ENCODE measurements at places on chromosomes 4 and X.

DNA sequence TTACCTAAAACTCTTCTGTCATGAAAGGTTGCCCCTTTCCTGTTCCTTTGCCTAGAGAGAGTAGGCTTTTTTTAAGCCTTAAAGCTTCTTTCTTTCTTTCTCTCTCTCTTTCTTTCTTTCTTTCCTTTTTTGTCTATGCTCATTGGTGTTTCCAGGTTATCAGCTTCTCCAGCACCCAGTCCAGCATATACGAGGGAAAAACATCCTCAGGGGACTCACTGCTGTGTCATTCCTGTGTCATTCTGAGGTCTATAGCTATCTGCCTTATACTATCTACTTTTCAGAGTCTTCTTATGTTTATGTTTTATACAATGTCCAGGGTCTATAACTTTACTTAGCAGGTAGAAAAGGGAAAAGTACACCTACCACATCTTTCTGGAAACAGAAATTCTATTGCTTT, 10.5 kb upstream of the USP27X start:
- DNase-seq, result no peak

DNA sequence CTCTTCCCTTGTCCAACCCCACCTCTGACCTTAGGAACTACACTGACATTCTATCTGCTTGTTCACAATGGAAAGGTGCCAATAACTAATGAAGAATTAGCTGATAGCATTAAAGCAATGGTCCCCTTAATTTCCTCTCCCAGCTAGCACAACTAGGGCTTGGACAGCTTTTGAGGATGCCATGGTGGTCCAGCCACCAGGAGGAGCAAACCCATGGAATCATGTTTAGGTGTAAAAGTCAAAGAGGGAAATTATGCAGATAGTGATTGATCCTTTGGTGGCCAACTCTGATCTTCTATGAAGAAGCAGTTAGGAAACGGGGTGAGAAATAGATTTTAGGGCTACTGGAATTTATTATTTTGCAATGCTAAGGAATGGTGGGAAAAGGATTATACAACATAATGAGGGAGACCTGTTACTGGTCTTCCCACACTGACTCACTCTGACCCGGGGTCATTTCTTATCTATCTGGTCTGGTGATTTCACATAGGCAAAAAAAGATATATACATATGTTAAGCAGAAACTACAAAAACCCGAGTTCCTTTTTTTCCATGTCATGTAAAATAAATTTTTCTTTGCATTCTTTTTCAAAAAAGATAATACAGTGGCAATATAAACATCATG, 45.8 kb upstream of the FBXW7 start:
- DNase-seq, result no peak

DNA sequence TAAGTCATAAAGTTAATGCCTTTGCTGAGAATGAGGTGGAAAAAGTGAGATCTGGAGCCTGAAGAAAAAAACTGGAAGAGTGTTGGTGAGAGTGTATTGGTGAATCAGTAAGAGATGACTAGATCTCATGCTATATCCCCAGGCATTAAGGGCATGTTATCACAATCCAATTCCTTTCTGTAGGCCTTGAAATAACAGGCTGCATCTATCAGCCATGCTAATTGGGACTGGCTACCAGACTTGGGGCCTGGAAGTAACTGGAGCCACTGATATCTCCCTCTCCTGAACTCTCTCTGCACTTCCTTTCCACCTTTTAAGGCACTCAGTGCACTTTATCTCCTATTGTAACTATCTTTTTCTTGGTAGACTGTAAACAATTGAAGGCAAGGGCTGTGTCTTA, 88.8 kb upstream of the HPRT1 start:
- DNase-seq, result no peak

DNA sequence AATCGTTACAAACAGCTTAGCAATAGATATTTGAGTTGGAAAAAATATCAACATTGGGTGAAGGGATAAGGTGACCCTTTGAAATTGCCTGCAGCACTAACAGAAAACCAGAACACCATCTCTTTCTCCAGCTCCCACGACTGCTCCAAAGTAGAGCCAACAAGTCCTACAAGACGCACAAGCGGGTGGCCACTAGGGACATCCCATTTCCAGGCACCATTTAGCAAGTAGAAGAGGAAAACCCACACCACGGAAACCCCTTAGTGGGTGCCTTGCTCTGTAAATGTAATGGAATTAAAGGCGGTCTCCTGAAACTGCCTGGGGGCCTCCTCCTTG, 1.9 kb downstream of the ARHGAP6 start:
- no peak for DNase-seq

GRCh38 chrX:53223068-53223693, 1.8 kb downstream of the KDM5C start:
- DNase-seq, result no peak

- no peak for DNase-seq
These were observed 208.9 kb downstream of the FAM47A start for GRCh38 chrX:33923262-33923661.

GRCh38 chr4:188821500-188821899, 682.3 kb downstream of the TRIML1 start:
- DNase-seq, result no peak

- no peak for DNase-seq
These were observed 139.2 kb downstream of the SHOX start for GRCh38 chrX:769796-770195.

DNA sequence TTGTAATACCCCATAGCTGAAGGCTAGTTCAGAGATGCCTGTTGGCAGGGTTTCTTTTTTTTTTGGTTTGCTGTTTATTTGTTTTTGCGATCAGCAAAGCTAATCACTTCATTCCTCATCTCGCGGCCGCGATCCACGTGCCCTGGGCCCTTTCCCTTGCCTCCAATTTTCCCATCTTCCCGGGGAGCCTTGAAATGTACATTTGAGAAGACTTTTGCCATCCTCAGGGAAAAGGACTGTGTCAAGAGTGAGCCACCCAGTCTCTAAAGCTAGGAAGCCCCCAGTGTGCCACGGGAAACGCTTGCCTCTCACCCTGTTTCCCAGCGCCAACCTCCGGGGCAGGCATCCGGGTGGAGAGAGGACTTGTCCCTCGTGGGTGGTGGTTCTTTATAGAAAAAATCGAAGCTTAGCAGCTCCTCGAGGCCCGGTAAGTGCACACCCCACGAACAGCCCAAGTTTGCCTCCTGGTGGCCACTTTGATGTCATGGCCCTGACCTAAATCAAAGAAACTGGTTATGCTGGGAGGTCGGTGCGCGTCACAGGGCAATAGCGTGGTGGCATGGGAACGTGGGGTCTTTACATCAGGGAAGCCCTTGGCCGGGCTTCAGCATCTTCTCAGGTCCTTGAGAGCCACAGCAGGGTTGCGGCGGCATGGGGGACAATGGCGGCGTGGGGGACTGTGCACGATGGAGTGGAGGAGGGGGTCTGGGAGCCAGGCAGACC, 42.0 kb downstream of the MAP7D3 start:
- no peak for DNase-seq

- DNase-seq, result no peak
These were observed 1235.0 kb upstream of the TENM3 start for GRCh38 chr4:181008164-181008563.

- DNase-seq, result no peak
These were observed 1878.4 kb downstream of the ARAP2 start for GRCh38 chr4:34365946-34366345.

GRCh38 chrX:7164174-7164573, 16.2 kb upstream of the PUDP start:
- DNase-seq, result no peak

DNA sequence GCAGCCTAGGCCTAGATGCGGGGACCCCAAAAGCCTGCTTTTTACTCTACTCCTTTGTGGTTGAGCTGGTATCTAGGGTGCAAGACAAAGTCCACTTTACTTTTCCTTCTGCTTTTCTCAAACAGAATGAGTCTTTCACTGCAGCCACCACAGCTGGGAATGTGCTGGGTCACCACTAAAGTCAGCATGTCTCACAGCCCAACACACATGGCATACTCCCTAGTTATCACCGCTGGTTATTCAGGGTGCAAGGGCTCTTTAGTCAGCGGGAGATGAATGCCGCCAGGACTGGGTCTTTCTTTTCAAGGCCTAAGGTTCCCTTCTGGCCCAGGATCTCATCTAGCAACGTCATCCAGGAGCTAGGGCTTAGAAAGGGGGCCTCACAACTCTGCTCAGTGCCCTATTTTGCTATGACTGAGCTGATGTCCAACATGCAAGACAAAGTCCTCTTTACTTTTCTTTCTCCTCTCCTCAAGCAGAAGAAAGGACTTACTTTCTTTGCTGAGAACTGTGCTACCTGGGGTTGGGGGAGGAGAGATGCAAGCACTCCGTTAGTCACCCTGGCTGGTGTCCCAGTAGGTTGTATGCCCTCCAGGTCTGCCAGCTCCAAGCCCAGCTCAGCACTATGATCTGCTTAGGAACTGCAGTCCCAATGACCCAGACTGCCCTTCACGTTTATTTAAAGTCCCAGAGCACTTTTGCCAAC, 22.9 kb upstream of the STPG2 start:
- no peak for DNase-seq

DNA sequence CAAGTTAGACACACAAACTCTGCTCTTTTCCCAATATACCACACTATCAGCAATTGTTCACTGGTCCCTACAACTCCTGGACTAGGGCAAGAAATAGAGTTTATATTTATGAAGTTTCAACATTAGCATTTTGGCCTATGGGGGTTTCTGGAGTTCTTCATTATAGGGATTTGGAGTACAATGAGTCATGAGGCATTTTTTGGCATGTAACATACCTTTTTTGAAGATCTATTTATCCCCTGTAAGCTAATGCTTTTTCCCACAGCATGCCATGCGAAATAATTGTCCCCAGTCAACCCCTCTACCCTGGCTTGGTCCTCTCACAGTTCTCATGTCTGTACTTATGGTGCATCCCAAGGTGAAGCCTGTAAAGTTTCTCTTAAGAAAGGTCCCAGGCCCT, 36.7 kb upstream of the EDA2R start:
- no peak for DNase-seq

DNA sequence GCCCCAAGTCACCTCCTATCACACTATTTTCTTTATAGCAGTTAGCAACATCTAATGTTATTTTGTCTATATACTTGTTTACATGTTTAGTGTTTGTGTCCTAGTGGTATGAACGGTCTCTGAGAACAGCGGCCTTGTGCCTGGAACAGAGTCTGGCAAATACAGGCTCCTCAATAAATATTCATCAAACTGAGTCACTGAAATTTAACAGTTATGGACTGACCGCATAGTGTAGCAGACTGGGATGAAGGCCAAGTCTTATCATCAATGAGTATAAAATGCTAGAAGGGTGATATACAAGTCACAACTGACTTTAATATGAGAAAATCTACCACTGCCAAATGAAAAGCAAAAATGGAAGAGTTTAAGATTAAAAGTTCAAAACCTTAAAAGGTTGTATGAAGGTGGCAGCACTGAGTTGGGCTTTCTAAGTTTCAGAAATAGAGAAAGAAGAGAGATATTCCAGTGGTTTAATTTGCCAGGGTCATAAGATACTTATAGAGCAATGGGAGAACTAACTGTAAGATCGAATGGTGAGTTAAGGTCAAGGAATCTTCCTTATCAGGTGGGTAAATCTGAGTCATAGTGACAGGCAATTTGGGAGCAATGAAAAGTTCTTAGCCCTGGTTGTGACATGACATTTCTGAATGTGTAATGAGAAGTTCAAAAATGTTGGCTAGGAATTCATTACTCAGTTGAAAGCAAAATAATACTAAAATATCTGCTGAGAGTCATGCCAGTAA, 34.9 kb downstream of the ELOVL6 start:
- DNase-seq, result no peak

- DNase-seq, result no peak
These were observed 31.0 kb downstream of the ALPK1 start for GRCh38 chr4:112327965-112328733.

- no peak for DNase-seq
These were observed 1.5 kb downstream of the SNCA start for GRCh38 chr4:89835413-89835812.

DNA sequence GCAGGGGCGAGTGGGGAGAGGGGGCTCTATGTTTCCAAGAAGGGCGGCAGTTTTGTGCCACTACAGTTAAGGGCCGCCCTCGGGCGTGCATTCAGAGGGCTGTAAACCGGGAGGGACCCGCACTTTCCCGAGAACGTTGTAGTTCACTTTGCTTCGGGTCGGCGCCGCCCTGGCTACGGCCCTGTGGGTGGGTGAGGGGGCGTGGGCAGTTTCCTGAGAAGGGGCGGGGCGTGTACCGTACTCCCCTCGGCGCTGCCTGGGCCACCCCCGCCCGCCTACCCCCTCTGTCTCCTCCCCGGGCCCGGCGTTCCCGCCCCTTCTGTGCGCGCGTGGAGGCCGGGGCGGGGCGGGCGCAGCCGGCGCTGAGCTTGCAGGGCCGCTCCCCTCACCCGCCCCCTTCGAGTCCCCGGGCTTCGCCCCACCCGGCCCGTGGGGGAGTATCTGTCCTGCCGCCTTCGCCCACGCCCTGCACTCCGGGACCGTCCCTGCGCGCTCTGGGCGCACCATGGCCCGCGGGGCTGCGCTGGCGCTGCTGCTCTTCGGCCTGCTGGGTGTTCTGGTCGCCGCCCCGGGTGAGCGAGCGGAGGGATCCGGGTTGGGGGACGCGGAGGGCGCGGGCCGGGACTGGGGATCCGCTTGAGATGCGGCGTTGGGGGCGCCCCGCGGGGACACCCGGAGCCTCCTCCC, at the start of gene CD99:
Gene CD99 (plus strand): TSS at position 440 of the 687 bp plus-strand sequence. CDS start 66 bp downstream, at position 506.
- DNase-seq, result peak; percentile 86

GRCh38 chrX:19775830-19776485, 111.4 kb downstream of the SH3KBP1 start:
- DNase-seq, result no peak

- no peak for DNase-seq
These were observed 187.2 kb downstream of the FBXW7 start for GRCh38 chr4:152348670-152349069.

DNA sequence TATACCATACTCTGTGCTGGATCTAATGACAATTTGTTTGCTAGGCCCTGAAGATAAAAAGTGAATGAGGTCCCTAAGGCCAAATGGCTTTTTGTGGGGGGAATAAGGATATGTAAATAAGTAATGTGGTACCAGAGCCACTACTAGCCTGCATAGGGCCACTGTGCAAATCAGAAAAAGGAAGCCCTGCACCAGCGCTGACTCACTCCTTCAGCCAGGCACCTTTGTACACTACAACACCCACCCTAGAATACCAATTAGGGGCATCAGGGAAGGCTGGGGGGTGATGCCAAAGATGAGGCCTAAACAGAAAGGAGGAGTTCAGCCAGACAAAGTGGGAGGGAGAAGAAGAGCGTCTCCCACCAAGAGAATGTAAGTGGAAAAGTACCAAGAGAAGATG, 122.2 kb downstream of the CAMK2D start:
- no peak for DNase-seq

- no peak for DNase-seq
These were observed 28.3 kb downstream of the FGFRL1 start for GRCh38 chr4:1039493-1040343.

Data from stimulated activated CD4-positive, alpha-beta T cell treated with anti-CD3 and anti-CD28 coated beads, TNF-alpha, amount 100 ng/mL, for 24 hours (primary cell).